Stimulated activated CD4-positive, alpha-beta T cell treated with anti-CD3 and anti-CD28 coated beads, Interleukin-2, amount 100 ng/mL, for 4 hours (primary cell): ENCODE measurements at places on chromosomes 2 and 18.

GRCh38 chr2:229348128-229348527 lies 77.0 kb upstream of the PID1 start:
- no peak for DNase-seq

DNA sequence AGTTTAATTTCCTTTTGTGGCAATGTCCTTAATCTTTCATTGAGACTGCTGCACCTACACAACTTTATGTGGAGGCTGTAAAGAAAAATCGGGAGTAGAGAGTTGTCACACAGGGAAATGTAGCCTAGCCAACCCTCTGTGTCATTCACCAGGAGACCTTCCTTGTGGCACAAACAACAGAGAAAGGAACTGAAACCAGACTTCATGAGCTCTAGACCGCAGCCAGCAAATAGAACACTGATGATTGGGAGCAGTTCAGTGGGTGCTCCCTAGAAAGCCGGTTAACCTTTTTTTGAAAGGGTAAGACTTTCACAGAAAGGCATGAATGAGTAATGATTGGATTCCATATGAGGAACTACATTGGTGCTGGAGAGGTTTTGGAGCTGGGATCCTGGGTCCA lies 1752.4 kb upstream of the CELF4 start:
- no peak for DNase-seq

DNA sequence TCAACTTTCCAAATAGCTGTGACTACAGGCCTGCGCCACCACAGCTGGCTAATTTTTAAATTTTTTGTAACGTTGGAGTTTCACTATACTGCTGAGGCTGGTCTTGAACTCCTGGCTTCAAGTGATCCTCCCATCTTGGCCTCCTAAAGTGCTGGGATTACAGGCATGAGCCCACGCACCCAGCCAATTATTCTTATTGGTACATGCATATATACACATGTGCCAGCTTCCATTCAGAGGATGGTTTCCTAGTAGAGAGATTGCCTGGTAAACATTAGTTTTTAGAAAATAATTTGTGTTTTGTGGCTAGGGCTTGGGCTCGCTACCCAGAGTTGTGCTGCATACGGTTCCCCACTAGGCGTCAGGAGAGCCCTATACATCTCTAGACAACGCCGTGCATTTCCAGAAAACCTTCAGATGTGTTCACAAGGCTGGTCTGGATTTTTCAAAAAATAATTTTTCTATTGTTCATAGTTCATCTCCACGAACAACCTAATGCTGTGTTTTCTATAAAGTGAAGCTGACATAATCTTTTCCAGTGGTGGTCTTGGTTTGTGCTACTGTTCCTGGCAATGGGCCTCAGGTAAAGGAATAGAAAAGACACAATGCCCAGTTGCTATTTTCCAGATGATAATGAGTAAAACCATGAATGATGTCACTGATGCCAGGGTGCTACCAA lies 14.6 kb upstream of the AFG3L2 start:
- no peak for DNase-seq

DNA sequence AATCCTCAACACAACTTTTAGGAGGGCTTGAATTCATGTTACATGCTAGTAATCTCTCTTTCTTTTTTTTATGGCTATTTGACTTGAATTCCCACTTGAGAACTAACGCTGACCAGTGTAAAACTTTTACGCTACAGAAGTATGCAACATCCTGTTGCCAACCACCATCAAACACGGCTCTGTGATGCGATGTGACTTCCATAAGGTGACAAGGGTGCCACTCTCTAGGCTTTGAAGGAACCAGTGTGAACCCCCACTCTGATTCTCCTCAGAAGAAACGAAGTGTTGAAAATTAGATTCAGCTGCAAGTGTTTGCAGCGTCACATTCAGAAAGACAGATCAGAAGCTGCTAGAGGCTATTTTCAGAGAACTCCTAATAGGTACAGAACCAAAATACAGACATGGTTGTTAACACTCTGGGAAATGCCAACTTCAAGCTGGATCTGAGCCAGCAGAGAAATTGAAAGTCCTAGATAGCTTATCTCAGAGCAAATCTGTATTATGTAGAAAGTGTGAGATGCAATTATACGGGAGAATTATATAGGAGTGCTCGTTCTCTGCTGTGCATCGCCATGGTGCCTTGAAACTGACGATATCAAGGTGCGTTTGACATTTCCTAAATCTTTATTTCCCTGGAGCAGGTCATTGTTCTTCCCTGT lies 271.2 kb downstream of the LPIN1 start:
- DNase-seq, result no peak

- no peak for DNase-seq
These were observed 16.9 kb downstream of the ZAP70 start for GRCh38 chr2:97730245-97730644.

DNA sequence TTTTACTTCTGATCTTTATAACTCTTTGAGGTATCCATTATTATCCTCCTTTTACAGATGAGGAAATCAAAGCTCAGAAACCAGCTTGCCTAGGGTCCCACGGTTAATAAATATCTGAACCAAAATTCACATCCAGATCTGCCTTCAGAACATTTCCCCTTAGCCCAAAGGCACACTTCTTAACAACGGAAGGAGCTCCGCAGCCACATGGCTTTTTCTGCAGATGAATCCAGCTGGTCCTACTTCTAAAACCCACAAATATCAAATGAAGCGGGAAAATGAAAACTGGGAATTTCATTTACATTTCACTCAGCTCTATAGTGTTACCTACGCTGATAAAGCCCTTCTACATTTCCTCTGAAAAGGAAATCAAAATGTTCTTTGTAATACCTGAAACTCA lies 357.0 kb upstream of the ID2 start:
- no peak for DNase-seq

- DNase-seq, result no peak
These were observed 51.3 kb upstream of the SP3 start for GRCh38 chr2:174016447-174016846.

- DNase-seq, result no peak
These were observed 14.5 kb downstream of the MAPRE2 start for GRCh38 chr18:35055726-35056125.

DNA sequence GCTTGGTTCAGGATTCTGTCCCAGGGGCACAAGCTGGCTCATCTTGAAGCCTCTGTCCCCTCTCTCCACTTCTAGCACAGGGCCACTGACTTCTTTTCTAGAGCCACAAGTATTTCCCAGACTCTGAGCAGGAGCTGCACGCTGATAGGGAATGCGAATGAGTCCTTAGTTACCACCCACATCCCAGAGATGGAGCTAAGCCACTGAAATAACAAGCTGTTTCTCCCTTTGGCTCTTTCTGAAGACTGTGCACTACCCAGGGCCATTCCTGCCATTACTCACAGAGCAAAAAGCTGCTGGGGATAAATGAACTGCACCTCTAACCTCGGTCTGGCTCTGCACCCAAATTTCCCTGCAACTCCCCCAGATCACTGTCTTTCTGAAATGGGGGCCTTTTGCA lies 70.6 kb downstream of the TSN start:
- no peak for DNase-seq

- DNase-seq, result no peak
These were observed 109.2 kb upstream of the FZD7 start for GRCh38 chr2:201924453-201924852.

GRCh38 chr18:2699001-2699400 lies 43.5 kb downstream of the SMCHD1 start:
- no peak for DNase-seq

GRCh38 chr2:239688122-239688681 lies 287.4 kb upstream of the HDAC4 start:
- DNase-seq, result no peak

DNA sequence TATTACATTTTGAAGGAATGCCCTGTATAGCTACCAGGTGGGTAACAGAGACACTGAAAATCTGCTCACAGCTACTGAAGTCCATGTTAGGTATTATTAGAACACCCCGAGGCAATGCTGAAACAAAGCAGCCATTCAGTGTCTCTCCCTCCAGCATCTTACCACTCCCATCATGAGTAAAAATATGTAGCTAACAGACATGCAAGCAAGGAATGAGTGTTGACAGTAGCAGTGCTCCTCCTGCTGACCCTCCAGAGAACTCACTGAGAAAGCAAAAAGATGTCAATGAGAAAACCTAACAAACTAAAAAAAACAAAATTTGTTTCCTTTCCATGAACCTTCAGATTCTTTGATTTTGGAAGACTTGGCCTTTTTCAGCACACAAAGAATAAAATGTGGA lies 393.9 kb downstream of the LRRTM1 start:
- DNase-seq, result no peak

DNA sequence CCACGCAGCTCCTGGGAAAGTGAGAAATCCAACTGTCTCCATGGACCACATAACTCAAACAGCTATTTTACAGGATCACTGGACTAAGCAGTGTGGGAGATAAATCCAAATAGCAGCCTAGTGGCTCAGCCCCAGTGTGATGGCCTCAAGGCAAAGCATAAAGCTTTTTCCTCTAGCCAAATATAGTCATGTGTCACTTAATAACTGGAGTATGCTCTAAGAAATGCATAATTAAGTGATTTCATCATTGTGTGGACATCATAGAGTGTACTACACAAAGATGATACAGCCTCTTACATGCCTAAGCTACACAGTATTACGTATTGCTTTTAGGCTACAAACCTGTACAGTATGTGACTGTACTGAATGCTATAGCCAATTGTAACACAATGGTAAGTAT lies 31.8 kb upstream of the ST8SIA3 start:
- no peak for DNase-seq

GRCh38 chr18:13604786-13605185 lies 121.6 kb downstream of the FAM210A start:
- DNase-seq, result no peak

- no peak for DNase-seq
These were observed 66.8 kb downstream of the BMPR2 start for GRCh38 chr2:202442882-202443281.

- no peak for DNase-seq
These were observed 29.8 kb downstream of the MGAT5 start for GRCh38 chr2:134283661-134284060.

- peak; percentile 46 for DNase-seq
These were observed 97.0 kb downstream of the NEB start for GRCh38 chr2:151637271-151637781.

- DNase-seq, result no peak
These were observed 14.8 kb upstream of the COLEC12 start for GRCh38 chr18:515156-515815.

GRCh38 chr2:4618141-4618540 lies 914.8 kb downstream of the DCDC2C start:
- no peak for DNase-seq

DNA sequence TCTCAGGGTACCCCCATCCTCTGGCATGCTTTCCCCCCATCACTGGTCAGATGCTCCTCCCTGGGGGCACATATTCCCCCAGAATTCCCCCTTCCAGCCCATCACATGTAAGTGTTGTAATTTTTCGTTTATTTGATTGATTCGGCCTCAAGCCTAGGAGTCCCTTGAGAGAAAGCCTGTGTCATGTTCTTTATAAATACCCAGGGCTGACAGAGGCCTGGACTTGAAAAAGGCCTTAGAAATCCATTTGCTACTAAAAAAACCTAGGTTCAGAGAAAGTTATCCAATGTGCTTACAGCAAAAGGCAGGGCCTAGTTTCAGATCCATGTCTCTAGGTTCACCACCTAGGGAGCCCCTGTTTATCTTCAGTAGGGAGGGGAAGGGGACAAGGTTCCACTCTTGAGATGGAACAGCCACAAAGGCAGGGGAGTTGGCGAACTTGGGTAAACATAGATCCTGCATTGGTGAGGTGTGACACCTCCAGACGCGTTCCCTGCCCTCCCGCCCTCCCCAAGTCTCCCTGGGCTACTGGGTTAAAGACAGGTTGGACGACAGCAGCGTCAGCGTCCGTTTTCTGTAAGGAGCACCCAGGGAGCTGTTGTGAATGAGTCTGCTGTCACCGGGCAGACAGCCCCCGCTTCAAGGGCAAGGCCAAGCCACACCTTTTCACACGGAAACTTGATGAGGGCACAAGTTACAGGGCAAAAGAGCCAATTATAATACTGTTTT lies 147.8 kb downstream of the EN1 start:
- no peak for DNase-seq

GRCh38 chr18:73733806-73734314 lies 413.8 kb downstream of the FBXO15 start:
- no peak for DNase-seq

DNA sequence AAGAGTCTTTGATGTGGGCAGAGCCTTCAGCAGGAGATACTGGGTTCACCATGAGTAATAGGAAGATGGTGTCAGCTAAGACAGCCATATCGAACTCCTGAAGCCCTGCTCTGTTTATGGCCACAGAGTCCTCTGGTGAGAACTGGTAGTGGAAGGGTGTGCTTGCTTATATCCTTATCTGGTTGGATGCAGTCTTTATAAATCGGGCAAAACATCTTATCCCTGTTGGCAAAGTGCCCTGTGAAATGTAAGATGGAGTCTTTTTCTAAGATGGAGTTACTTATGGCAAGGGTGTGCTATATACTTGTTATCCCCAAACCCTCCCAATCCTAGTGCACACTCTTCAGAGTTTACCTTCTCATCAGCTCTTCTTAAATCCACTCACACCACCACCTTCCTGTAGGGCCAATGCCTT lies 190.8 kb upstream of the PARD3B start:
- DNase-seq, result no peak

DNA sequence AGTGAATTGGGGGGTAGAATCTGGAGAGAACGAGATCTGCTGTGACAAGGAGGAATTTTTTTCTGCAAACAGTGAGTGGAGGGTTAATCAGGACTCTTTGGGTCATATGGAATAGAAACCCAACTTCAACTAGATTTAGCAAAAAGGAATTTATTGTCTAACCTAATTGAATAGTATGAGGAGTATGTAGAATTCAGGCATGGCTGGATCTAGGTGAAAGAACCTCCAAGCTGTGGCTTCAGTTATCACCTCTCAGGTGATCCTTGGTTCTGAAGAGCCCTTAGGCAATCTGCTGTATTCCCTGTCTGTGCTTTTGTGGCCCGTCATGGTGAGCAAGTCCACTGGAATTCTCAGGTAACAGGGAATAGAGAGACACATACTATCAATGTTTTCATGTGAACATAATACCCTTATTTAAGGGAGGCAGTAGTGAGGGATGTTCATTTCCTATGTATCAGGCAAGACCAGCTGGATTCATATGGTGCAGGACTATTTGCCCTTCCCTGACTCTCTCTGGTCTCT lies 164.7 kb downstream of the ALPK2 start:
- no peak for DNase-seq

GRCh38 chr2:215773728-215774127 lies 239.6 kb downstream of the MREG start:
- no peak for DNase-seq

DNA sequence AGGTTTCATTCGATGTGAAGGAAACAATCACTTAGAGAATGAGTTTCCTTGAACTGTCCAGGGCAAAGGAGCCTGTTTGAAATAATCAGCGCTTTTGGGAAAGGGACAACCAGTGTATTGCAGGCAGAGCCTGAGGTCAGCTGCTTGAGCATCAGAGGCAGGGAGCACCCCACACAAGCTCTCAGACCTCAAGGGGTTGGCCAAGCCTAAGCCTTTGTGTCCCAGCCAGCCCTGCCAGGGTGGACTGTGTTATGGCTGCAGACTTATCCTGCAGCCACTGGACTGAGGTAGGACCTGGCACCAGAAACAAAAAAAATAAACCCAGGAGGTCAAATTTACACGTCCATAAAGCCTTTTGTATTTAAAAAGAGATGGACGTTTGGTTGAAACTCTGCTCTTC lies 228.3 kb downstream of the SEPTIN10 start:
- DNase-seq, result no peak
